ENCODE measurements at places on chromosomes 7 and 10. TPM values are rescaled to one million over a fixed set of nuclear protein-coding genes. Genes with fewer than 3 reads are reported as not detected.

The HOXA5 gene
- 7.9 TPM for polyA plus RNA-seq

The PDZD7 gene
- 0.82 TPM for polyA plus RNA-seq

The RBAK gene
- polyA plus RNA-seq, result 12.9 TPM

The LIPN gene
- polyA plus RNA-seq, result not detected

The SPAG6 gene
- polyA plus RNA-seq, result 7.6 TPM

The MUC12 gene
- 0.69 TPM for polyA plus RNA-seq

The ELFN1 gene
- 3.6 TPM for polyA plus RNA-seq

The CPA1 gene
- polyA plus RNA-seq, result 2.5 TPM

The AZGP1 gene
- polyA plus RNA-seq, result 1.3 TPM

The CPXM2 gene
- polyA plus RNA-seq, result 0.69 TPM

The COBL gene
- polyA plus RNA-seq, result 86.6 TPM

The CPN1 gene
- polyA plus RNA-seq, result not detected

The PNLIPRP2 gene
- polyA plus RNA-seq, result 0.44 TPM

The CCDC6 gene
- polyA plus RNA-seq, result 20.5 TPM

The LAMB1 gene
- 446 TPM for polyA plus RNA-seq

The TFEC gene
- 1.9 TPM for polyA plus RNA-seq

The ARL3 gene
- polyA plus RNA-seq, result 12.0 TPM

The TAS2R3 gene
- polyA plus RNA-seq, result not detected

The KIF11 gene
- polyA plus RNA-seq, result 28.4 TPM

The C7orf57 gene
- polyA plus RNA-seq, result 0.11 TPM

The DDX50 gene
- 47.6 TPM for polyA plus RNA-seq

The DIP2C gene
- 25.6 TPM for polyA plus RNA-seq

The NPSR1 gene
- 0.17 TPM for polyA plus RNA-seq

The CFAP46 gene
- 0.27 TPM for polyA plus RNA-seq

The NSUN6 gene
- 12.0 TPM for polyA plus RNA-seq

All from muscle of back (tissue), 13 donors.